Stimulated activated CD8-positive, alpha-beta memory T cell treated with anti-CD3 and anti-CD28 coated beads, Interleukin-4, amount 100 ng/mL, for 1 hour (primary cell): ENCODE measurements at places on chromosomes 12 and 14.

- no peak for DNase-seq
Observed at GRCh38 chr12:91663310-91663709, 480.7 kb upstream of the DCN start.

- DNase-seq = no peak
Observed at GRCh38 chr14:103594265-103594664, 31.5 kb downstream of the COA8 start.

DNA sequence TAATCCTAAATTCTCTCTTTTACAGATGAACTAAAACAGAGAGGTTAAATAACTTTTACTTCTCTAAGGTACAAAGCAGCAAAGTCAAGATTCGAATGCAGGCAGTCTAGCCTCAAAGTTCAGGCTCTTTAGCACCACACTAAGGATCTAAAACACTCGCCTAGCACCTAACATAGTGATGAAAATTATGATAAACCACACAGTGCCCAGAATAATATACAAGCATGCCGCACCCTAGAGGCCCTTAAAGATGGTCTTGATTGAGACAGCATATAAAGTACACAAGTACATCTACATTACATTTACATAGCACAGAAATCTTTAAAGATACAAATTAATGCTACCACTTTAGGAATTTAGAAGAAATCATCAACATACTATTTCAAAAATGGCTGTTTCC lies 207.0 kb downstream of the MED13L start:
- no peak for DNase-seq

- DNase-seq = no peak
Observed at GRCh38 chr12:58564721-58565120, 355.6 kb downstream of the LRIG3 start.

DNA sequence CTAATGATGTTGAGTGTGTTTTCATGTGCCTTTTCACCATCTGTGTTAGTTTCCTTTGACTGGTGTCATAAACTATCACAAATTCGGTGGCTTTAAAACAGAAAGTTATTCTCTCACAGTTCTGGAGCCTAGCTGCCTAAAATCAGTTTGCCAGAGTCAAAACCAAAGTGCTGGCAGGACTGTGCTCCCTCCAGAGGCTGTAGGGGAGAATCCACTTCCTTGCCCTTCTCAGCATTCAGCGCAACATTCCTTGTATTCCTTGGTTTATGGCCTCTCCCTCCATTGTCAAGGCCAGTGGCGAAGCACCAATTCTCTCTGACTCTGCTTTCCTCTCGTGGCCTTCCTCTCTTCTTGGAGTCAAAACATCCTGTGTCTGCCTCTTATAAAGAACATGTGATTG lies 174.2 kb upstream of the PDE3A start:
- DNase-seq = no peak

DNA sequence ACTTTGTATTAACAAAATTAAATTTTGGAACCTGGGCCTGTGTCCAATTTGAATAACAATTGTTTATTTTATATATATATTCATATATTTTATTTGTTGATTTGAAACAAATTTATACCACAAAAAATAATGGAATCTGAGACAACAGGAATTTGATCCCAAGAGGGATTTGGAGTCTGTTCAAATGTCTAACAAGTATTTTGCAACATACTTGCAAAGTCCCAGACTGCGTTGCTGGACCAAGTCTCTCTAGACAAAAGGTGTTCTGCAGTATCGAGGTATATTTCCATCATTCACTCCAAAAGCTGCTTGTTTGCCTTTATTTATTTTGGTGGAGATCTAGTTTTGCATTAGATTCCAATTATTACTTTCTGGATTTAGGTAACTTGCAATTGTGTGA lies 68.7 kb upstream of the PTPRR start:
- DNase-seq = no peak

DNA sequence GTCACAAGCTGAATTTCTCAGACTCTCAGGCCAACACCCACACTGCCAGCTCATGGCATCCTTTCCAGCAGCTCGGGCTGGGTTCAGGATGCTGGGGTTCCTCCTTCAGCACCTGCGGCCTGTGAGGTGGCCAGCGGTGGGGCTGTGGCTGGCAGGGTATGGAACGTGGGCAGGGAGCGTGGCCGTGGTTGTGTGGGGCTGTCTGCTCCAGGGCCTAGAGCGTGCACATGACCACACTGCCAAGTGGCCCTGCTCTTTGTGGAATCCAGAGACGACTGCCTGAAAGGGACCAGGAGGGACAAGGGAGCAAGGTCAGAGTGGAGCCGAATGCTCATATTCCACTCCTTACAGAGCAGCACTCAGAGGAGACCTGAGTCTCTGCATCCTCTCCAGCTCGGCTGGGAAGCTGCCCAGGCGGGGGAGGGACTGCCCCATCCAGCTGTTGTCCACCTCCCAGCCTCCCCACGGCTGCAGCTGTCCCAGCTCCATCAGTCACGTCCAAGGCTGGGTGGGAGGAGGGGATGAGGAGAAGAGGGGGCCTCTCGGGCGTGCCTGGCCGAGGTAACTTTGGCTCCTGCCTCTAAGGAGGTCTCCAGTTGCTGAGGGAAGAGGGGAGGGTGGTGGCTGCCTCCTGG lies 71.3 kb downstream of the TSPAN9 start:
- no peak for DNase-seq

GRCh38 chr12:80582431-80582830 lies 125.0 kb upstream of the MYF6 start:
- no peak for DNase-seq

DNA sequence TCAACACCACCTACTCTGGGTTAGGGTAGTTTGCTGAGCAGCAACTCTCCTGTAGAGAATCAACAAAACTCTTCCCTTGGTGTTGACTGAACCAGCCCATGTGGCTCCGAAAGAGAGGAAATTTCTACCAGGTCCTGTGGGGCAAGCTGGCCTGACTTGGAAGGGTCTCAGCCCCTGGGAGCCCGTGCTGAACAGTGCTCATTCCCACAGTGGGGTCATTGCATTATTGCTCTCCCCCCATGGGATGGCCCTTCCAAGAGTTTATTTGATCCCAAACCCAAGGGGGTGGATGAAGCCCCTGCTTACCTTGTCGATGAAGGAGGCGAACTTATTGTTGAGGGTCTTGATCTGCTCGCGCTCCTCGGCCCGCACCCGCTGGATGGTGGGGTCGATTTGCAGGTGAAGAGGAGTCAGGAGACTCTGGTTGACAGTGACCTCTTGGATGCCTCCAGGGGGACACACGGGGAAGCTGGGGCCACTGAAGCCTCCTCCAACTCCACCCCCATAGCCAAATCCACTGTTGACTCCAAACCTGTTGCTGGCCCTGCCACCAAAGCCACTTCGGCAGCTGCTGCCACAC lies 580 bp downstream of the KRT75 start:
- DNase-seq = no peak

DNA sequence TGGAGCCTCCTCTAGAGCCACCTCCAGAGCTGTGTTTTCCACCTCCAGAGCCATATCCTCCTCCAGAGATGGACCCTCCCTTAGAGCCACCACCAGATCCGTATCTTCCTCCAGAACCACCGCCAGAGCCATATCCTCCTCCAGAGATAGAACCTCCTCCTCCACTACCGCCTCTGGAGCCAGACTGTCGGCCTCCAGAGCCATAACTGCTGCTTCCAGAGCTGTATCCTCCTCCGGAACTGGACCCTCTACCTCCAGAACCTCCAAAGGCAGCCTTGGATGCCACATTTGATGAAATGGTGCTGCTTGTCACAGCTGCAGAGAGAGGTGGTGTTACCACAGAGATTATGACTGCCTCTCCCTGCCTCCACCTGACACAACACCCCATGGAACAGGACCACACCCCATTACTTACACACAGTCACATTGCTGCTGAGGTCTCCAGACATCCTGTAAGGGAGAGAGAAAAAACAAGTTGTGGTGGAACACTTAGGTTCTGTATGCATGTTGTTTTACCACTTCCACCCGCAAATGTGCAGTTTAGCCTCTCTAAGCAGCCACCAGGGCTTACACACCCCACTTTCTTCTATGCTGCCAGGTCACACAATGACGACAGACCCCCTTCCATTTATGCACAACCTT lies 6.8 kb downstream of the KRT2 start:
- peak; percentile 21 for DNase-seq

GRCh38 chr12:28413460-28414109 lies 223.3 kb downstream of the CCDC91 start:
- no peak for DNase-seq

- DNase-seq = no peak
Observed at GRCh38 chr12:64528616-64529015, 76.7 kb downstream of the TBK1 start.

DNA sequence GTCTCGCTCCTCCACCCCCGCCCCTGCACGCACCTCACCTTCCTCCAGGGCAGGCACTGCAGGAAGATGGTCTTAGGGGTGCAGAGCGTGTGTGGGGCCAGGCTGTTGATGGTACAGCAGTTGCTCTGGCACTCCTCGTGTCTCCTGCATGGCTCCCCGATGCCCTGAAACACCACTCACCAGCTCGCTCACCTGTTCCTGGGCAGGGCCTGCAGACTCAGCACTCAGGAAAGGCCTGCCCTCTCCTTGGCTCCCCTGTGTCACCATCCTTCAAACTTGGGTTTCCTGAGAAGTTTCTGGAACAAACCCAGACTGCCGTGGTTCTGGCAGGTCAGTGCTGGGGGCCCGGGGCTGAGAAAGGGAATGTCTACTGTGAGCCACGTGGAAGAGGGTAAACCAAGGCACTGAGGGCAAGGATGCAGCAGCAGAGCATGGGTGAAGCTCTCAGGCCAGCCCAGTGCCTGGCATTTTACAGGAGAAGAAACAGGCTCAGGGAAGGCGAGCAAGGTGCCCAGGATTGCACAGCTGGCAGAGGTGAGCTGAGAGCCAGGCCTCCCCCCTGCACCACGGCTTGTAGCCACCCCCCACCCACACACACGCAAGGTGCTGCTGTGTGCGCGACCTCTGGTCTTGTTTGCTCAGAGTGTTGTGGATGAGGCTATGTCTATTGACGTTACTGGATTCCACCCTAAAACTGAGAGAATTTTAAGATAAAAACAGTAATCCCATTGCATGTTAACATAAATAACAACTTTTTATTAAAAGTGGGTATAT lies 5.5 kb downstream of the LRCOL1 start:
- no peak for DNase-seq

DNA sequence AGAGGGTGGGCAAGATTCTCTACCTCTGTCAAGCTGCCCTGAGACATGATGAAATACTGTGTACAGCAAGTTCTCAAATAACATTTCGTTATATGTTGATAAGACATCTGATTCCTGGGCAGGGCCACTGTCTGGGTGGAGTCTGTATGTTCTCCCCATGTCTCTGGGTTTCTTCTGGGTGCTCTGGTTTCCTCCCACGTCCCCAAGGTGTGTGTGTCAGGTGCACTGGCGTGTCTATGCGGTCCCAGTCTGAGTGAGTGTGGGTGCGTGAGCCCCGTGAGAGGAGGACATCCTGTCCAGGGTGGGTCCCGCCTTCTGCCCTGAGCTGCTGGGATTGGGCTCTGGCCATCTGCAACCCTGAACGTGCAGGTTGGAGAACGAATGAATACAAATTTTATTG lies 29.6 kb downstream of the KCTD10 start:
- no peak for DNase-seq

DNA sequence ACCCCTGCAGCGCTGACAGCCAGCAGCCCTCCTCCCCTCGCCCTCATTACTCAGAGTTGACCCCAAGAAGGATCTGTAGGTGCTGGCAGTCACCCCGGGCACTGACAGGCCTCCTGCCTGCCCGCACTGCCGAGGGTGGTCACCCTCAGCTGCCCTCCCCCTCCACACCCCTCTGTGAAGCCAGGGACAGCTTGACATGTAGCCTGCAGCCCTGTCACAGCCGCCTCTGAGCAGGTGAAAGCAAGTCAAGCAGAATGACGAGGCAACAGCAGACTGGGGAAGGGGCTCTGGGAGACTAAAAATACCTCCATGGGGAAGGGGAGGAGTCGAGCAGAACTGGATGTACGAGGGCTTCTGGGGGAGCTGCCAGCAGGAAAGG lies 178.1 kb downstream of the DPF3 start:
- DNase-seq = no peak

DNA sequence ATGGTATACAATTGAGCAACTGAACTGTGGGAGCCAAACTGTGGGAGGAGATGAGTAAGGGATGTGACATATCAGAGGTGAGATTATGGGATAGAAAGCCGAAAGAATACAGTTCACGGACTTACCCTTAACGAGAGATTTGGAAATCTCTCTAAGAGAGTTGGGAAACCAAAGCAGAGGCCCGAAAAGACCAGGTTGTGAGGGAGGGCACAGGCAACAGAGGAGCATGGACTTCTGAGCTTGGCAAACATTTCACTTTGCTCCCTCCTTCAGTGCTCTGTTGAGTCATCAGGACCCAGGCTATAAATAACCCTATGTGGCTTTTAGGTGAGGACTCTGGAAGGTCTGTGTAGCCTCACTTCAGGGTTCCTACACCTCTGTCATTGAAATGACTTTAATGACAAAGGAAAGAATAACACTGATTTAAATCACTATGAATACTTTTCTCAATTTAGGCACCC lies 120.6 kb downstream of the TGFB3 start:
- DNase-seq = no peak

GRCh38 chr14:88231603-88232002 lies 91.5 kb downstream of the KCNK10 start:
- DNase-seq = no peak
